Osteocyte (in vitro differentiated cells): ENCODE measurements at places on chromosomes 4 and X. TPM values are rescaled to one million over a fixed set of nuclear protein-coding genes. Genes with fewer than 3 reads are reported as not detected.

DNA sequence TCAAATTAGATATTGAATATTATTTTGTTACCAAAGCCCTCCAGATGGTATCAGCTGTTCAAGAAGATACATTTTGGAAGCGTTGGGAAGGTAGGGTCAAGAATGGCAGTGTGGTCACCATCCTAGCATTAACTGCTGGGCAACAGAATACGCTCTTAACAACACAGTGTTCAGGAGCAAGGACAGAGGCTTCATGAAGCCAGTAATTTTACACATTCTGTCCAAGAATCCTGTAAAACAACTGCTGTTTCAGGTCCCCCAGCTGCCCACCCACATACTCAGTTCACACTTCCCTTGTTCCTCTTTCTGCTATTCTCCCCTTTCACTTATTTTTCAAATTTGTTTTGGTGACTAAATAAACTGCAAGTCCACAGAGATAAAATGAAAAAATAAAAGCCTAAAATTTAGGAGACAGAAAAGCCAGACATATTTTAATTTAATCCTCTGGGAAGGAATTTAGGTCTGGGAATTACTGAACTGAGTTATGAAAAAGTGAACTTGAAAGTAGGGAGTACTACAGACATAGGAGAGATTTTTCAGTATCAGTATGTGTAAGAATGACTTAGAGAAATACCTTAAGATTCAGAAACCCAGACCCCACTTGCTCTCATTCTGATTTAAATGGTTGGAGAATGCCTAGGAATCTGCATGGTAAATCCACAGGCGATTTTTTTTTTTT is 406.7 kb downstream of the MAPK10 start:
- no peak for DNase-seq

- no peak for DNase-seq
Observed at GRCh38 chrX:68681443-68681941, 34.0 kb downstream of the STARD8 start.

DNA sequence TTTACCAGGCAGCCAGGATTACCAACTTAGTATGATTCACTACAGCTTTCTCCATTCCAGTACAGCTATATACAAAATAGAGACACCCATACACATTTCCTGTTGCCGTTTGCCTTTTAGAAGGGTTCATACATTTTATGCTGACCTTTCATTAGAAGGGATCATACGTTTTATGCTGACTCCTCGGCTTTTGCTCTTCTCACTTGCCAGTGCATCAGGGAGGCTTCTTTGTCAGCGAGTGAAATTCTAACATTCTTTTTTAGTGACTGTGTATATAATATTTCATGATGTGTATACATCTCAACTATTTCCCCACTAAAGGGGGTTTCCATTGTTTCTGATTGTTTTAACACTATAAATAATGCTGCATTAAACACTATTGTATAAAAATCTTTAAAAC is 552.6 kb downstream of the TRIML1 start:
- DNase-seq, result no peak

DNA sequence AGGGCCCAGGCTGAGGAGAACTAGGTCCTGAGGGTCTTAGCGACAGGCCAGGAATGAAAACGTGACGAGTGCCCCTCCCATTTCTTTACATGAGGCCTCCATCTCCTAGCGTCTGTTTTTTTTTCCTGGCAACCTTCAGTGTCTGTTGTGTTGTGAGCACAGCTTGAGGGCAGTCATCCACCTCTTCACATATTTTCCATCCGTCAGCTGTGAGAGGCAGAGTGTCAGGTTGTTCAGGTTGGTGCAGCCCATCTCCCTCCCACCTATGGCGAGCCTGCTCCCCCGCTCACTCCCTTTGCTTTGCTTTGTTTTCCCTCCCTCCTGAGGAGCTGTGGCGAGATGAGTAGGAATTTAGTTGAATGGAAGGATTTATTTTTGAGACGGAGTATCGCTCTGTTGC is 51.7 kb upstream of the CHRNA9 start:
- DNase-seq, result no peak

DNA sequence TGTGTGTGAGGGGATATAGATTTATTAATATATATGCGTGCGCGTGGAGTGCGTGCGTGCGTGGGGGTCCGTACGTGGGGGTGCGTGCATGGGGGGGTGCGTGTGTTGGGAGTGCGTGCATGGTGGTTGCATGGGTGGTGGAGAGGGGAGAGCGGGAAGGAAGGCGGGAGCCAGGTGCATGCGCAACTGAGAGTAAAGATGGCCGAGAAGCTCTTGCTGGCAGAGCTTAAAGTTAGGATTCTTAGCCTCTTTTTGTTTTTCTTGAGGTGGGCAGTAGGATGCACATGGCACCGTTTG is 45.8 kb downstream of the TEX13B start:
- no peak for DNase-seq

GRCh38 chr4:182694551-182694950 is 222.6 kb downstream of the DCTD start:
- DNase-seq, result no peak

The AVPR2 gene
- total RNA-seq, result not detected in 2 replicates
